ENCODE measurements at places on chromosomes 3 and 15.

DNA sequence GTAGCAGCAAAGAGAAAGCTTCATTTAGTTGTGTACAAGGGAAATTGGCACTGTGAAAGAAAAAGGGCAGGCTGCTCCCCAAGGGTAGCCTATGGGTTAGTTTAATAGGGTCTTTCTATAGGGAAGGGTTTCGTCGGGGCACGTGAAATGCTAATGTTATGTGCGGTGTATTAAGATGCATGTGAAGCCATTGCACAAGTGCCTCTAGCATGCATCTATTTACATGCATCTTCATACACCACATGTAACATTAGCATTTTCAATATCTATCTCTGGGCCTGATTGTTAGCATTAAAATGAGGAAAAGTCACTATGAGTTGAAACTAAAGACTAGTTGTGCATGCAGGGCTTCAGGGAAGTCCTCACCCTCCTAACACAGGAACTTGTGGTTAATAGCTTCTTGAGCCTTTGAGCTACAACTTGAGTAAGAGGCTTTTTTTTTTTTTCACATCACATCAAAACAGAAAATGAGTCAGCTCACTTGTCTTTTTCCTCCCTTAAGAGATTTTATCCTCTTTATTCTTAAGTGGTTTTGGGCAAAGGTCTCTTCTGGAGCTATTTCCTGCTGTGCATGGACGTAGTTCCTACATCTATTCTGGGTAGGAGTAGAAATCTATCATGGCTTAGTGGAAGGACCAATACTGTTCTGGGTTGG lies 613.4 kb downstream of the ZPLD1 start:
- DNase-seq = peak; percentile 5

GRCh38 chr15:99230867-99231266 lies 18.5 kb downstream of the TTC23 start:
- no peak for DNase-seq

DNA sequence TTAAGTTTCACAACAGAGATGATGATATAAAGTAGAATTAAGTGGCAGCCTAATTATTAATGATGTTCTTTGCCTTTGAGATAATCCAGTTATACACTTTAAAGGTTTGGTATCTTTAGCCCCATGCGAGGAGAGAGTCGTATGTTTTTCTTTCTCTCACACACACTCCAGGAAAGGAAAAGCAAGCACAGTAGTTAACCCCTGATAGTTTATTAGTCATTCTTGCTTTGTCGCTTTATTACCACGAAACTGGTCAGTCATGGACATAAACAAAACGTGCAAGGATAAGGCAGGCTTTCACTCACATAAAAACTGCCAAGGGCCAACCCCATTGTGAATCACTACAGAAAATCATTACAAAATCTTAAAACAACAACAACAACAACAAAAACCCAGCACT lies 866.9 kb downstream of the FHIT start:
- DNase-seq = no peak

DNA sequence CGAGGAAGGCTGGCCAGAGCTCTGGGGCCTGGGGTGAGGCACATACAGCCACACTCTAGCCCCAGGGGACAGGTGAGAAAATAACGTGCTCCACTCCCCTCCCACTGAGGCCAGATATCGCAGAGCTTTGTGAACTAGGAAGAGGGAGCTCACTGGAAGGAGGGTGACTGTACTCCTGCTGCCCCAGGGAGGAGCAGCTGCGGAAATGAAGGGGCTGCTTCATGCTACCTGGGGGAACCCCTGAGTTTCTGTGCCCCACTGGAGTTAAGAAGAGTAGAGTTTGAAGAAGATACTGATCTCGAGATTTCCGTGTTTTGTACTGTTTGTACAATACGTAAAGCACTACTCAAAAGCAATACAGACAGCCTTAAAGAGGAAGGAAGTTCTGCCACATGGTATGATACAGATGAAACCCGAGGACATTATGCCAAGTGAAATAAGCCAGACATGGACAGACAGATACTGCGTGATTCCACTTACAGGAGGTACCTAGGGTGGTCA lies 44.6 kb downstream of the CMTM6 start:
- peak; percentile 34 for DNase-seq

GRCh38 chr15:38516626-38517025 lies 48.0 kb downstream of the RASGRP1 start:
- no peak for DNase-seq

Data from activated CD4-positive, alpha-beta T cell treated with anti-CD3 and anti-CD28 coated beads, Interleukin-2, amount 50 U/mL, for 16 hours (primary cell).